DMS 273 treated with DMSO at 0.1 percent for 48 hours (cell line): ENCODE measurements at places on chromosomes 6 and 20.

DNA sequence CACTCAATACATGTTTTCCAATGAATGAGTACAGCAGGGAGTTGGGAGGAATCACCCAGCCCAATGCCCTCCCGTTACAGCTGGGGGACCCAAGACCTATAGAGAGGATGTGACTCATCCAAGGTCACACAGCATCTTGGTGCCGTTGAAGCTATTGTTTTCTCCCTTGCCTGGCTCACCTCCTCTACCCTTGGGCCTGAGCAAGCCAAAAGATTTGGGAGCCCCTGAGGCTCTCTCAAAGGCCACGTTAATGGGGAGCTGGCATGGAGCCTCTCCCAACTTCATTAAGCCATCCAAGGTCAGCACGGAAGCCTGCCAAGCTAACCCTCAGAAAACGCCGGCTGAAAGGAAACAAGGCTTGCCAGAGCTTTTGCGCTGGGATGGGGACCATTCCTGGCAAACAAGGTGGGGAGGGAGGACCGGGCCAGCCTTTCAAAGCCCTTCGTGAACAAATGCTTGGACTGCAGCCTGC, 30.4 kb downstream of the KCNB1 start:
- no peak for DNase-seq

DNA sequence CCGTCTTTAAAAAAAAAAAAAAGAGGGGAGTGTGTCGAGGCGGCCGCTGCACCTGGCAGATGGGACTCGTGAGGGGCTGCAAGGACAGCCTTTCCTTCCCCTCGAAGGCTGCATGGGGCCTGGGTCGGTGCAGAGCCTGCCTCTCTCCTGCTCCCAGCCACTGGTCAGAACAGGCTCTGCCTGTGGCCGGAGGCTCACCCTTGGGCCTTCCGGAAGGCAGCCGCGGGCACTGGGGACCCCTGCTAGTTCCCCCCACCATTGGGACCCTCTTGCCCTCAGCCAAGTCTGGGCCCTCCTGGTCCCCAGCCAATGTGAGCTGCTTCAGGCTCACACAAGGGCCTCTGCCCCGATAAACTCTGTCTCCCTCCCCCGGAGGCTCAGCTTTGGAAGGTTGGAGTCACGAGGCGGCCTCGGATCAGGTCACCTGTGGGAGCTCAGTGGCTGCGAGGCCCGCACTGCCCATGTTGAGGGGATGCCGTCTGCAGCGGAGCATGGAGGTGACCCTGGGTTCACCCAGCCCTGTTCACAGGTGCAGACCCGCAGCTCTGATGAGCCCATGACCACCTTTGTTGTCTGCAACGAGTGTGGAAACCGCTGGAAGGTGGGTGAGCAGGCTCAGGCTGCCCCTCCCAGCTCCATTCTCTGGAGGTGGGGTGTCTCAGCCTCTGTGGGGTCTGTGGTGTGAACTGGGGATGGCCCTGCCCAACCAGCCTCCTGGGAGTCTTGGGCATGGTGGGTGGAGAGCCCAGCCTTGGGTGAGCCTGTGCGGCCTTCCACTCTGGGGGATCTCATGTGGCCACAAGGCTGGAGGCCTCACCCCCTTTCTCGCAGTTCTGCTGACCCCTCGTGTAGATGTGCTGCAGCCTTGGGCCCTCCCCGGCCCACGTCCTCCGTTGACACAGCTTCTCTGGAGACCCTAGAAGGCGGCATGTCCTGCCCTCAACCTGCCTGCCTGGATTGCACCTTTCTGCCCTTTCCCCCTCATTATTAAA, 7.7 kb downstream of the RGS19 start:
- no peak for DNase-seq

GRCh38 chr6:3232017-3232945, 4.8 kb upstream of the TUBB2B start:
- DNase-seq, result no peak

- no peak for DNase-seq
These were observed 300.9 kb downstream of the LAMA2 start for GRCh38 chr6:129183681-129184301.

GRCh38 chr20:56445540-56445939, 22.9 kb upstream of the RTF2 start:
- DNase-seq, result no peak

DNA sequence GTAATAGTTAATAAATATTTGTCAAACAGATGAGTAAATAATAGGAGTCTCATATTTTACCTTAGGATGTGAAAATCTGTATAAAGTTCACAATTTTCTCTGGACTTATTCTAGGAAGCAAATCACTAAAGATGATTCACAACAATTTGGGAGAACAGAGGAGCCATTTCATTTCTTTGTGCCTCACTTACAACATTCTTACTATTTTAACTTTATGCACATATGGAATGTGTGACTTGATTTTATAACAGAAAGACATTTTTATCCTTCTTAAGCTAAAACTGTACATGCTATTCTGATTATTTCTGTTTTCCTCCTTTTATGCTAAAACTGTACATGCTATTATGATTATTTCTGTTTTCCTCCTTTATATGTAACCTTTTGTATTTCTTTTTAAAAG, 83.3 kb downstream of the FUT9 start:
- no peak for DNase-seq

DNA sequence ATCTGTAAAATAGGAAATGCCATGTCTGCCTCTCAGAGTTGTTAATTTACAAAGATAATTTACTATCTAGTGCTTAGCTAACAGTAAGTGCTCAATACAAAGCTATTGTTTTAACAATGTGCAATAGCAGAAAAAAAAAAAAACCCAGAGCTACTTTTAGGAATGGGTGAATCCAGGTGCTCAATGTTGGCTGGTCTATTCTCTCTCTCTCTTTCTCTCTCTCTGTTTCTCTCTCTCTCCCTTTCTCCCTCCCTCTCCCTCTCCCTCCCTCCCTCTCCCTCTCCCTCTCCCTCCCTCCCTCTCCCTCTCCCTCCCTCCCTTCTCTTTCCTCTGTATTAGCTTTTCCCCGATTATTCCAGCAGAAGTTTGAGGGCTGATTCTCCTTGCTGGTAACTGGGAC, 14.0 kb downstream of the PDRG1 start:
- no peak for DNase-seq

GRCh38 chr6:120622127-120622631, 712.1 kb downstream of the TBC1D32 start:
- no peak for DNase-seq

- DNase-seq, result no peak
These were observed 78.7 kb downstream of the AK9 start for GRCh38 chr6:109612268-109612667.

DNA sequence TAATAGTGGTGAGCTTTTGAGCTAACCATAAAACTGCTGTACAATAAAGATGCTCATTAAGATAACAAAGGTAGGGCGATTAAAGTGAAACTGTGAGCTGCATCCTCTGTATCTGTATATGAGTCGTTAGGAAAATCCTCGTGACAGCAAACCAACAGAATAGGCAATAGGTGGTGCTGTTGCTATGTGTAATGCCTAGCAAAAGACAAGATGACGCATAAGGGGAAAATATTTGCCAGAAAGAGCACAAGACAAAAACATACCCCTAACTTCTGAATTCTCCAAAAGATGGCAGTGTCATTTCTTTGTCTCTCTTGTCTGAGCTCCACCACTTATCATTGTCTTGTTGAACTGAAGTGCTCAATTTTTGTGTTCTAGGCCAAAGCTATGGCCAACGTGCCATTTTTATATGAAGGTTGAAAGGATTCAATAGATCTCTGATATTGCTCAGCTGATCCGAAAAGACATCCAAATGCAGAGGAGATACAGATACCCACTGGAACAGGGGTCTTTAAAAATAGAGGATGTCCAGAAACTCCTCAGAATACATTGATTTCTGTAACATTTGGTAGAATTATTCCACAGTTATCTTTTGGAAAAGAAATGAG, 56.3 kb upstream of the ANKEF1 start:
- peak; percentile 71 for DNase-seq
